ENCODE measurements at places on chromosomes 16 and 17.

DNA sequence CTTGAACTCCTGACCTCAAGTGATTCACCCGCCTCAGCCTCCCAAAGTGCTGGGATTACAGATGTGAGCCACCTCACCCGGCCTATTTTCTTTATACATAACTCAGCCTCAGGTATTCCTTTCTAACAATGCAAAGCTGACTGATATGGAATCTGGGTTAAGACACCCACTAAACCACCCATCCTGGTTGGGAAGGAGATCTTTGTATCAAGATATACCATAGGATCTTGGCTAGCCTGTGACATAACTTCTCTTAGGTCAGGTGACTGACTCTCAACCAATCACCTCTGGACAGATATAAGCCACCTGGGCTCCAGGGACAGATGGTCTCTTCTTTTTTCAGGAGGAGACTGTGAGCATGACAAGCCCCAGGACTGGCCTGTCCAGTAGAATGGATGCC, 51.2 kb upstream of the NKD1 start:
- no peak for DNase-seq

- DNase-seq: peak; percentile 81
Measured at GRCh38 chr16:21083729-21084268, 66.8 kb downstream of the DNAH3 start.

DNA sequence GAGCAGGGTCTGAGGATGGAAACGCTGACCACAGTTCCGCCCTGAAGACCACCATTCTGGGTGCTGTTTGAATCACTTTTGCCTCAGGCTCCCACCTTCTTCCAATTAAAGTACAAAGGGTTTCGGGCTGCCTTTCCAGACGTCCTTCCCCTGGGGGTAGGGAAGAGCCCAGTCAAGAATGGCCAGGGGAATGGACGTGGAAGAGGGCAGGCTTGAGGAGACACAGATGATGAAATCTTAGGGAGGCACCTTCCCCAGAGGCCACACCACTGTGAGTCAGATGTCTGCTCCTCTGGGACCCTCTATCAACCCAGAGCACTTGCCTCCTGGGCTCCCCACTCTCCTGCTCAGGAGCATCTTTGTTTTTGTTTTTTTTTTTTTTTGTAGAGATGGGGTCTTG, 27.5 kb upstream of the MTSS2 start:
- no peak for DNase-seq

- DNase-seq: no peak
Measured at GRCh38 chr17:82274134-82275020, 877 bp upstream of the CSNK1D start.

- DNase-seq: no peak
Measured at GRCh38 chr17:64718058-64718457, 56.0 kb upstream of the SMURF2 start.

All from WERI-Rb-1 (cell line).